Hematopoietic multipotent progenitor cell treated with erythropoietin and hydrocortisone succinate and interleukin-3 and kit ligand, for 8 days (in vitro differentiated cells): ENCODE measurements at places on chromosomes 1 and 21.

- DNase-seq: no peak
Measured at GRCh38 chr1:7209336-7209735, 424.1 kb downstream of the CAMTA1 start.

DNA sequence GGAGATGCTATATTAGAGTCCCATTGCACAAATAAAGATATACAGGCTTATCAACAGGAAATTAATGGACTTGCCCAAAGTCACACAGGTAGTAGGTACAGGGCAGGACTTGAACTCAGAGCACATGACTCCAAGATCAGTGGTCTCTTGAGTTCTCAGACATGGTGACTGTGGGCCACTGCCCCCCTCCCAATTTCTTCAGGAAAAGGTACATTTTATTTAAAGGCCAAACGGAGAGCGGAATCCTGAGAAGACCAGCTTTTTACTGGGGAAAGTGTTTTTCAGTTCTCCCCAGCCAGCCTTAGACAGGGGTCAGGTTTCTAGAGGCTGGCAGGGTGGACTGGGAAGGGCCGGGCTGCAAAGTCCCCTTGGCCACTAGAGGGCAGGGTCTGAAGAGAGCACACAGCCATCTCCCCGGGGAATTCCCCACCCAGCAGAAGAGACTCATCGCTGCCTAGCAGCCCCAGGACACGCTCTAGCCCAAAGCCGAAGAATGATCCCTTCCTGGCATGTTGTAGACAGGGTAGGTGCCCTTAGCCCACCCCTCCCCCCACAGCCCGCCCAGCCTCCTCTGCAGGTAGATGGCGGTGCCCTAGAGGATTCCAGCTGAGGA is 29.7 kb downstream of the ACP6 start:
- DNase-seq: peak; percentile 72

GRCh38 chr1:85681087-85681486 is 27.1 kb downstream of the ZNHIT6 start:
- DNase-seq: no peak

GRCh38 chr1:157956732-157957131 is 36.7 kb upstream of the KIRREL1 start:
- DNase-seq: no peak

- DNase-seq: no peak
Measured at GRCh38 chr1:201605385-201606010, 66.6 kb downstream of the NAV1 start.

GRCh38 chr1:164813776-164814175 is 254.8 kb downstream of the PBX1 start:
- DNase-seq: no peak

- no peak for DNase-seq
Measured at GRCh38 chr1:116325922-116326321, 47.1 kb upstream of the ATP1A1 start.

- DNase-seq: no peak
Measured at GRCh38 chr1:83995649-83996048, 3.3 kb downstream of the TTLL7 start.

DNA sequence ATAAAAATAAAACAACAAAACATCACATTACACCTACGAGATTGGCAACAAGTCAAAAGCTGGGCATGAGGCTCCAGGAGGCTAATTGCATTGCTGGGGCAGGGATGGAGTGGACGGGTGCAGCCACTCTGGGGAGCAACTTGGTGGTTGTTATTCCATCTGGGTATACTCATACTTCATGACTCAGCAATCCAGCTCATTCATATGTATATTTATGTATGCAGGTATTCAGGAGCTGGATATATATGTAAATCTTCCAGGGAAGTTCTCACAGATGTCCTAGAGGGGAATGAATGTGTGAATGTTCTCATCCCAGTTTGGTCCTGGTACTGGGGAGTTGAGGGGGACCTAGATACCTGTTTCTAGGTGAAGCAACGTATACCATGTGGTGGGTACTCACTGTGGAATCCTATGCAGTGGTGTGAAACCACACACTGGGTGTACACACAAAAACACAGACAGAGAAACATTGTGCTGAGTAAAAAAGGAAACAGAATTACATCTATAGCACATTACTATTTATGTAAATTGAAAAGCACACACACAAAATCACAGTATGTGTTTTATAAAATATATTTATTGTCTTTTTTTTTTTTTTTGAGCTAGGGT is 79.7 kb upstream of the RAB4A start:
- DNase-seq: no peak

DNA sequence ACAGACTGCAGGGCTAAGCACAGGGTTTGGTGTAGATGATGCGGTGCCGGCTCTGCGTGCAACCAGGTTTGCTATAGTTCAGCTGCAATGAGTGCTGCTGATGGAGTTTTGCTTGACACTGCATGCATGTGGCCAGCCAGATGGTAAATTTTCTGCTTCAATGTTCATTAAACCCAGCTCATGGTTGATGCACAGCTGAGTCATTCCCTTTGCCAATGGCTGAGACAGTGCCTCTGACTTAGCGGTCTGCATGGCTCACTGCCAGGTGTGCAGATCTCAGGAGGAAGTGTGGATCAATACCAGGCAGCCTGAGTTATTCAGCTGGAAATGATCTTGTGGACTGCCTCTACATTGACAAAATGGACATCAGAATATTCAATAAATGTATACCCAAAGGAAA is 172.7 kb upstream of the ZP4 start:
- DNase-seq: no peak

GRCh38 chr21:37983336-37984095 is 67.3 kb upstream of the KCNJ6 start:
- no peak for DNase-seq

DNA sequence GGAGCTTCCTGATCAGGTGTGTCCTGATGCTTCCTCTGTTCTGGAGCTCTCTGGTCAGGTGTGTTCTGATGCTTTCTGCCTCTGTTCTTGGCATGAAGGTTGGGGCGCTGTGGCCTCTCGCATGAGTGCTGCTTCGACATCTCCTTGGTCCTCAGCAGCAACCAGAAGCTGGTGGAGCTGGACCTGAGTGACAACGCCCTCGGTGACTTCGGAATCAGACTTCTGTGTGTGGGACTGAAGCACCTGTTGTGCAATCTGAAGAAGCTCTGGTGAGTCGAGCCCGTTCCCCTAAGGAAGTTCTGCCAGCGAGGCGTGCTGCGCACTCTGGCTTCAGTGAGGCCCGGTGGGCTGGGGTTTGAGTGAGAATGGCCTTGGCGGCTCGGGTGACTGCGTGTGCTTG is 18.0 kb downstream of the NLRP3 start:
- no peak for DNase-seq

DNA sequence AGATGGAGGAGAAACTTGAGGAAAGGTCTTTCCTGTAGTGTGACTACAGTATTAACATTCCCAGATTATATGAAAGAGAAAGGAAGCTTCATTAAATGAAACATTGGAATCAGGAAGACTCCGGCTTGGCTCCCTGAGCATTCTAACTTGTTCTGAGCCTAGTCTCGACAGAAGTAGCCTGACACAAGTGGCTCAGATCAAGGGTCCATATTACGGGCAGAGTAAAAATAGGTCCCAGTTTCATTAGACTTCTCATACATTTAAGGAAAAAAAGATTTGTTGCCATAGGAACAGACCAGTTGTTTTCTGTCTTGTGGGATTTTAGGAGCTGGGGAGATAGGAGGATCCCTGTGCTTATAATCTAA is 12.8 kb downstream of the SMAP2 start:
- peak; percentile 33 for DNase-seq

GRCh38 chr1:212712451-212713303 is 13.0 kb upstream of the BATF3 start:
- no peak for DNase-seq

GRCh38 chr1:223662943-223663342 is 2.6 kb downstream of the CAPN8 start:
- no peak for DNase-seq

GRCh38 chr1:20602851-20603450 is 14.1 kb downstream of the CDA start:
- no peak for DNase-seq

- peak; percentile 3 for DNase-seq
Measured at GRCh38 chr1:65812065-65812464, 19.4 kb downstream of the PDE4B start.

- no peak for DNase-seq
Measured at GRCh38 chr1:225430301-225430700, 2.5 kb upstream of the LBR start.

DNA sequence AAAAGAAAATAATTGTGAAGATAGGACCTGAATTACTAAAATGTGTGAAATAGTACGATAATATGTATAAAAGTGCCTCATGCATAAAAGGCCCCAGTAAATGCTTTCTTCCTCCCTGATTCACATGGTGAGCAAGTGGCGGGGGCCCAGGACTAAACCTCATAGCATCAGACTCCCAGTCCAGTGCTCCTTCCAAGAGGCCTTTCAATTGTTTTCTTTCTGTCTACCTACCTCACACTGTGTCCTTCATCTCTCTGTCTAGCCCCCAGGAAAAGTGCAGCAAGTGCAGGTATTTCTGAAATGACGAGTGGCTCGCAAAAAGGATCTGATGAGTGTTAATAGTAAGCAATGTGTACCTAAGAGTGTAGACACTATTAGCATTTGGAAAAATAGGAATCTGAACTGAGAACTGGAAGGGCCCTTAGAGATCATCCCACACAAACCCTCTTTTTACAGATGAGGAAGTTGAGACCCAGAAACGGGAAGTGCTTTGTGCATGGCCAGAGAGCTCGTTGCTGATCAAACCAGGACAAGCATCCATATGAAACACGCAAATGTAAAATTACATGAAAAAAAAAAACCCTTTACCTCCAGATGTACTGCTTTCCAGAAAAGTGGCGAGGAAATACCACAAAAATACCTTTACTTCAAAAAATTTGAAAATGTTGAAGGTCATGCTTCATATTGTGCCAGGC is 118.2 kb upstream of the HOOK1 start:
- DNase-seq: no peak

GRCh38 chr1:46206399-46206798 is 3.3 kb downstream of the LURAP1 start:
- no peak for DNase-seq

DNA sequence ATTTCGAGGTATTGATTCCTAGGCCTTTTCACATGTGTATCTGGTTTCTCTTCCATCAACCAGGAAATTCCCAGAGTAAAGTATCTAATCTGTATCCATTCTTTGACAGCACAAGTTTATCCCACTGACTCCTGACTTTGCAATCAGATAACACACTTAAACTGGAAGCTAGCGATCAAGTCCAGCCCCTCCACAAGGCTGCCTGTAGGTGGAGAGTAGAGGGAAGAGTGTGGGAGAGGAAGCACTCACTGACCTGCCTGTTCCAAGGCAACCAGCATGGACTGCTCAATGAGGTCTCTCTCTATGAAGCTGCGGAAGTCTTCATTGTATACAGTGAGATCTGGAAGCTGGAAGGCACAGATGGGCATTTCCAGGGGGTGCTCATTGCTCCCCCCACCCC is 30.4 kb upstream of the MTMR11 start:
- DNase-seq: no peak

- DNase-seq: no peak
Measured at GRCh38 chr1:54347955-54348699, 58.1 kb downstream of the SSBP3 start.

GRCh38 chr1:227735539-227736285 is 477 bp downstream of the SNAP47 start:
- no peak for DNase-seq

DNA sequence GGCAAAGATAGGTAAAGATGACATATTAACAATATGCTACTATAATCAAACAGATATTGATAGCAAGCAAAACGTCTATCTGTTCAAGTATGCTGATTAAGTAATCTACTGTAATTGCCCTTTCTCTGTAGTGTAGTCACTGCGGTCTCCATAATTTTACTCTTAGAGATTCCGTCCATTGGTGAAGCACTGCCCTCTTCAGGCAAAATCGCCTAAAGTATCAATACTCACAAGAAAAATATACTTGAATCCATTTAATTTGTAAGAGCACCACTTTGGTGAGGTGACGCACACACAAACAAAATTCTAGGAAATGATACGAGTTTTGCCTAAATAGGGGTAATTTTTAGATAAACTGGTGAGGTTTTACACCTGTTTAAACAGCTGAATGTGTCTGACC is 434.6 kb upstream of the CHRM3 start:
- DNase-seq: peak; percentile 37

DNA sequence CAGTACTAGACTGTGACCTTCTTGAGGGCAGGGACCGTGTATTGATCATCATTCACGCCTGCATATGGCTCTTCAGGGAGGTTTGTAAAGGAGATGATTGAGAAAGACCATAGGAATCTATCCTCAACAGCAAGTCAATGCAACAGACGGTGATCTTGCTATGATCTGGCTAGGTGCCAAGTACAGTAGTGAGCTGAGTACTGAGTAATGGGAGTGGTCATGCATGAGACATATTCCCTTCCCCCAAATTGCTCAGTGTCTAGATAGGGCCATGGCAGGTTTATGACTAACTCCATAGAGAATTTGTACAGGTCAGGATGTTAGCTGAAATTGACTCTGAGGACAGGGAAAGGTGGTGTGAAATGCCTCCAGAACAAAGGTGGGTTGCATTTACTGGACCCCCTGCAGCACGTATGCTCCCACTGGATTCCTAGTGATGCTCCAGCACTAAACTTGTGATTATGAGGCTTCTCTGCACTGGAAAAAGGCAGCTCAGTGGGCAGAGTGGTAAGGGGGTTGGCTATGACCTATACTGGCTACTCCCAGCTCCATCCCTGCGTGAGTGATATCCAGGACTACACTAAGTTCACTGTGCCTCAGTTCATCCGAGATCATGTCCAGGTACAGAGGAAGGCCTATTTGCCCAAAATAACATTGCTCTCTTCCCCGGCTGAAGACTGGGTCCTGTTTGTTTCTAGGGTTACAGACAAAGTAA is 37.2 kb downstream of the KCNJ6 start:
- DNase-seq: peak; percentile 34

DNA sequence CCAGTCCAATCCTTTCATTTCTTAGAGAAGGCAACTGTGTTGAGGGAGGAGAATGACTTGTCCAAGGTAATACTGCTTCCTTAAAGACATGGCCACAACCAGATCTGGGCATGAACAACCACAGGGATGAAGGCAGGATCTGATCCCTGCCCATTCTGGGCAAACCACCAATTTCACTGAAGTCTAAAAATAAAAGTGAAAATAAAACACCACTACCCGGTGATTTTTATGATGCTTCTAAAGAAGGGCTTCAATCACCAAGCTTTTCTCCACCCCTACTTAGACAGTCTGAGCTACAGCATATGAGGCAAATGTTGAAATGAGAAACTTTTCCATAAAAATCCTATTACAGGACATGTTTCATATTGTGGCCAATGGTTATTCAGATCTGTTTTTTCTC is 133.0 kb downstream of the PTPN14 start:
- no peak for DNase-seq
